Dermis microvascular lymphatic vessel endothelial cell (primary cell): ENCODE measurements at places on chromosomes 11 and 22. TPM values are rescaled to one million over a fixed set of nuclear protein-coding genes. Genes with fewer than 3 reads are reported as not detected.
A peak's percentile ranks its signal among the peaks of the same experiment; 100 is the strongest.

OR8G1 gene
- under 0.01 TPM in 1 of 2 replicates, not detected in the other for total RNA-seq

C11orf91 gene
- not detected in 2 replicates for total RNA-seq

- DNase-seq, result no peak
Observed at GRCh38 chr11:77345621-77346020, 44.1 kb upstream of the GDPD4 start.

APOA4 gene
- total RNA-seq, result not detected in 2 replicates

GRCh38 chr11:134037046-134037908 is 31.6 kb upstream of the JAM3 start:
- DNase-seq, result peak; percentile 42

GRCh38 chr11:111167666-111168065 is 77.9 kb upstream of the POU2AF2 start:
- DNase-seq, result no peak

OR6T1 gene
- total RNA-seq, result not detected in 2 replicates

GRCh38 chr11:7449841-7450214 is 35.5 kb upstream of the OLFML1 start:
- DNase-seq, result no peak

MUC6 gene
- total RNA-seq, result not detected in 2 replicates

DNA sequence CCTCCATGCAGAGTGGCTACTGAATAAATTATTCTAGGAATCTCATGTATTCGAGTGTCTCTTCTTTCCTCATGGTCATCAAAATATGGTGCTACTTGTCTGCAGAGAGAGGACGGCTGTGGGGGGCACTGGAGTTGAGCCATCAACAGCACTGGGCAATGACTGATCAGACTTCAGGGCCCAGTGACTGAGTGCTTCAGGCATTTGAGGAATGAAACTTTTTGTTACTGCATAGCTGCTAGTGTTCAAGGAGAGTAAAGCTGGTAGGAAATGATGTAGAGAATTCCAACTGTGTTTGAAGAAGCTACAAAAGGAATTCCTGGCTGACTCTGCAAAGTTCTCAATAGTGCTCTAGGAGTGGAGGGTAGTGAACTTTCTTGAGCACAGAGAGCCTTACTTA is 277.7 kb downstream of the CADM1 start:
- no peak for DNase-seq

GRCh38 chr11:124172101-124172500 is 11.0 kb upstream of the OR10D3 start:
- DNase-seq, result no peak

GRCh38 chr22:36433318-36434231 is 45.8 kb upstream of the MYH9 start:
- no peak for DNase-seq

- no peak for DNase-seq
Observed at GRCh38 chr11:102172127-102172848, 62.0 kb downstream of the YAP1 start.

DNA sequence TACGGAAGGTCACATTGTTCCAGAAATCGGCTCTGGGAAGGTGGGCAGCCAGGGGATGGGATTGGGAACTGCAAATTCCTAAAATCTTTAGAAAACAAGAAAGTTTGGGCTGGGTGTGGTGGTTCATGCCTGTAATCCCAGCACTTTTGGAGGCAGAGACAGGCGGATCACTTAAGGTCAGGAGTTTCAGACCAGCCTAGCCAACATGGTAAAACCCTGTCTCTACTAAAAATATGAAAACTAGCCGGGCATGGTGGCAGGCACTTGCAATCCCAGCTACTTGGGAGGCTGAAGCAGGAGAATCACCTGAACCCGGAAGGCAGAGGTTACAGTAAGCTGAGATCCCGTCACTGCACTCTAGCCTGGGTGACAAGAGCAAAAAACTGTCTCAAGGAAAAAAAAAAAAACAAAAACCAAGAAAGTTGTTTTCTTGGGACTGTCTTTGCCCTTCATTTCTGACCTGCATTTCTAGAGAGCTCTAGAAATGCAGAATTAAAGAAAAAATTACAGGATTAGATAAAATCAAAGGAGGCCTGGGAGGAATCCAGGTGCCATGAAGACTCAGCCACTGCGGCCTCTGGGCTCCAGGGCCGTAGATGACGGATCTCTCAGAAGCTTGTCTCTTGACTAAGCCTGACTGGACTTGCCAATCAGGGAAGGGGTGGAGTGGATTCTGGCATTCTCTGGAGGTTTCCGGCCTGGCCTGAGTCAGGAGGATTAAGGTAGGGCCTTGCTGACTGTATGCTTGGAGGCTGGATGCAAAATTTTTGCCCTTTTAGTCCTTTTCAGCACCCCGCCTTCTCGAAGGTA is 5.3 kb upstream of the MALAT1 start:
- DNase-seq, result no peak

MGAT3 gene
- not detected in 2 replicates for total RNA-seq

ABCG4 gene
- under 0.01 TPM in 1 of 2 replicates, not detected in the other for total RNA-seq

- peak; percentile 82 for DNase-seq
Observed at GRCh38 chr11:9748361-9748970, 84.6 kb downstream of the SWAP70 start.
